Immature natural killer cell (primary cell): ENCODE measurements at places on chromosomes 5 and 9. TPM values are rescaled to one million over a fixed set of nuclear protein-coding genes. Genes with fewer than 3 reads are reported as not detected.

The CD74 gene
- 982 TPM for polyA plus RNA-seq

The HNRNPA0 gene
- polyA plus RNA-seq: 27.1 TPM

The LCN6 gene
- not detected for polyA plus RNA-seq

The TPPP gene
- 0.19 TPM for polyA plus RNA-seq

The TRIM36 gene
- polyA plus RNA-seq: 0.73 TPM

The PAPPA gene
- not detected for polyA plus RNA-seq

The PPP3R2 gene
- not detected for polyA plus RNA-seq

The MLANA gene
- polyA plus RNA-seq: not detected

The HMCN2 gene
- polyA plus RNA-seq: not detected

The SLC36A3 gene
- polyA plus RNA-seq: not detected

The PCA3 gene
- polyA plus RNA-seq: not detected

- DNase-seq: no peak
Observed at GRCh38 chr5:140356853-140357725, 2.9 kb upstream of the SLC4A9 start.

GRCh38 chr5:72194846-72195245 lies 87.6 kb downstream of the MAP1B start:
- DNase-seq: peak; percentile 55

GRCh38 chr5:35198686-35199085 lies 31.6 kb downstream of the PRLR start:
- no peak for DNase-seq

- DNase-seq: no peak
Observed at GRCh38 chr5:1197876-1198666, 3.3 kb upstream of the SLC6A19 start.

DNA sequence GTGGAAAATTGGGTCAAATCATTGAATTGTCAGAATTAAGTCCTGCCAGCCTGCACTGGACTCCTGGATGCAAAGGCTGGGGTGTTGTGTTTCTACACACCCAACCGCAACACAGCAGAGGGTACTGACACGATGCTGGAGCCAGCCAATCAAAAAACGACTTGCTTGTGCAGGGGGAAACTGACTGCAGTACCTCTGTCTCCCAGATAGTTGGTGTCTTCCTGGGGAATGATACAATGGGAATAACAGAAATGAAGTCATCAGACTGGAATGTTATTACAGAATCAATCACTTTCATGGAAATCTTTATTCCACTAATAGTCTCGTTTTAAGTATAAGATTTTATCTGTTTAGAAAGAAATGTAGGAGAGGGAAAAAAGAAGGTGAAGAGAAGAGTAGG lies 330.3 kb downstream of the MLLT3 start:
- no peak for DNase-seq

GRCh38 chr5:111511831-111512374 lies 432 bp downstream of the STARD4 start:
- no peak for DNase-seq

DNA sequence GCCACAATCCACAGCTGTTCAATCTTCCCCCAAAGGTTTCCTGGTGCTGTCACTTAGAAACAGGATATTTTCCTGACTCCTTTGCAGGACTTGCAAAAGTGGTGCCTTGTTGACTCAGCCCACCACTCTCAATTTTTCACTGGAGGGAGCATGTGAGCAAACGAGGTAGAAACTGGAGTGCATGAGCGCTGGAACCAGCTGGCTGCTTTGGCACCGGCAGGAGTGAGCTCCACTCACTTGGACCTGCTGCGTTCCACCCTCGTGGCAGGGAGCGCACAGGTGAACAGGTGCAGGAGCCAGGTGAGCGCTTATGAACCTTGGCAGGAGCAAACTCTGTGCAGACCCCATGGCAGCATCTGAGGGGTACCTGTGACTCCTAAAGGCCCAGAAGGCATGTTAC lies 364.1 kb upstream of the RORB start:
- DNase-seq: no peak

- no peak for DNase-seq
Observed at GRCh38 chr9:72680593-72681282, 159.3 kb downstream of the TMC1 start.

- no peak for DNase-seq
Observed at GRCh38 chr9:113186137-113186755, 34.8 kb downstream of the FKBP15 start.

GRCh38 chr9:81851340-81851739 lies 76.9 kb upstream of the SPATA31D4 start:
- no peak for DNase-seq

- no peak for DNase-seq
Observed at GRCh38 chr9:136345281-136346156, 18.0 kb downstream of the DNLZ start.

DNA sequence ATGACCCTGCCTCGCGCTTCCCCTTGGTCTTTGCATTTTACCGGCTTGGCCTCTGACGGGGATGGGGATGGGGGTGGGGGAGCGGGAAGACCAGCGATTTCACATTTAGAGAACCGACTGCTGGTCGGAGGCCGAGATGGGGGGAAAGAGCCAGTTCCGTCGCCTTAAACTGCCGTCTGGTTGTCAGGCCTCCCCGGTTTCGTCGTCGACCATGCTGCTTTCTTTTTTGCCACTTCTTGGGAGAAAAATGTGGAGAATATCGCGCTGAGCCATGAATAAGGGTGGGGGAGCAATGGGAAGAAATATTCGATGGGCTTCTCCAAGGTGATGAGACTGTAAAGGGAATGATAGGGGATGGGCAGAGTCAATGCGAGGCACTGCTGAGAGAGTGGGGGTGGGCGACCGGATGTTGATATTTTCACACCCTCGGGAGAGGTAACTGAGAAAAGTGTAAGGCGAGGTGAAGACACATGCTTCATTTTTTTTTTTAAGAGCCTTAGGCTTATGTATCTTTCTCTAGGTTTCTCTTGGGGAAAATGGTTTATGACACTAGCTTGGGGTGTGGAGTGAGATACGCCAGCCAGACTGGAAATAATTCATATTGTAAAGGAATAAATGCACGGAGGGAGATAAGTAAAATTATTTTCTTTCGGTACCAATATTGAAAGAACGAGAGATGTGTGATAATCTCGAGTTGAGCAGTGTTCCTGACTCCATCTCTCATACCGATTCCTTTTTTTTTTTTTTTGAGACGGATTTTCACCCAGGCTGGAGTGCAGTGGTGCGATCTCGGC lies 1.1 kb downstream of the KIF2A start:
- peak; percentile 74 for DNase-seq

DNA sequence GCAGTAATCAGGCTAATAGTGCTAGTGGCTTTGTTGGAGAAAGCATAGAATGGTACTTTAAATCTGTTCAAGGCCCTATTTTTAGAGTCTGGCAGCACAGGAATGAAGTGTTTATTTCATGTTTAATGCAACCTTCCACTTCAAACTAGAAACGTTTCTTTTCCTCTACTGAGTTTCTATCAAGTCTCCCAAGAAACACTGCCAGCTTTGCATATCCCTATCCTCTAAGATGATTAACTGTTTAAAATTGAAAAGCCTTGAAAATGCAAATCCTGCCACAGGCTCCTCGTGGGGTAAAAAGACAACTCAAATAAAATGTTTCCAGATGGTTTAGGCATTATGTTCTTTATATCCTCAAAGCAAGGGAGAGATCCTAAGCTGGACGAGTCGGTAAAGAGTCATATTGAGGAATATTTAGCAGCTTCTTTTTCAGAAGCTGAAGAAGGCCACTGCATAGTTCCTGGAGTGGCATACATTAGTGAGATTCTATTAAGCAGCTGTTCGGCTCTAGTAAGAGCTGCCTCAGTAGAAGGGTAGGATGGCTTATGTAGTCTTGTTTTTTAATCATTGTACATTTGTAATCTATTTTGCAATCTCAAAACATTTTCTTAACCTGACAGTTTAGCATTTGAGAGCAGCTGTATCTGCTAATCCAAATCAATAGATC lies 251.2 kb downstream of the CHSY3 start:
- DNase-seq: no peak

DNA sequence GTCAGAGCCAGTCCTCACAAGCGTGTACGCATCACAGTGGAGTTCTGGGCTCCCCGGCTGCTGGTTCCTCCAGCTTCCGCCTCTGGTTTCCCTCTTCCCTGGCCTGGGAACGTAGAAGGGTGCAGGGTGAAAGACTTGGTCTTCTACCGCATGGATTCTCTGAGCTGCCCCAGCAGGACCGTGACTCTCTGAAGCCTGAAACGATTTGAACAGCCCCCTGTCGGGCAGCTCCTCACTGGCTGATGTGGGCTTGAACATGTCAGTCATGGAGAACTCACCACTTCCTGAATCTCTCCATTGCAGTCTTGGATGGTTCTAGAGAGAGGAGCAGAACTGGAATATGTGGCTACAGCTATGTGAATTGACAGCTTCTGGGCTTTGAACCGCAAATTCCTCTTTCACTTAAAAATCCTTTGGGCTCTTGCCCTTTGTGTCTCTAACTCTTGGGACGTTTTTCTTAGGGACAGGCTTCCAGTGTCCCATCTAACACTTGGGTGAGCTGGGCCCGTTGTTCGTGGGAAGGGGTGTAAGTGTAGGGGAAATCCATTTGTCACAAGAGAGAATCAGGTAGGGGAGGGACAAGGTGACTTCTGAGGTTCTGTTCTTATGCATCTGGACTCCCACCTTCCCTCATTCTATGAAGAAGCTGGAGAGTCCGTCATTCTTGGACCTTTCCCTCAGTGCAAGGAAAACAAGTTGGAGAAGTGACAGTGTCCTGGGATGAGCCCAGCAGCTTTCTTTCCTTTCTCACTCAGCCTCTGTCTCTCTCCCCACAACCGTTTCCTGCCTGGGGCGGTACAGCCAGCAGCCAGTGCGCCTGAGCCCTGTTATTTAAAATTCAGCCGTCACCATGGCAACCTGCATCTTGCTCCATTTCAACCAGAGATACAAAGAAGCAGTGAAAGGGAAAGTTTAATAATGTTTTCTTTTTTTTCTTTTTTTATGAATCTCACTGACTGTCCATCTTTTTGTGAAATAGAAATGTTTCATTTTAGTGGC lies 84.7 kb downstream of the PTTG1 start:
- peak; percentile 73 for DNase-seq

DNA sequence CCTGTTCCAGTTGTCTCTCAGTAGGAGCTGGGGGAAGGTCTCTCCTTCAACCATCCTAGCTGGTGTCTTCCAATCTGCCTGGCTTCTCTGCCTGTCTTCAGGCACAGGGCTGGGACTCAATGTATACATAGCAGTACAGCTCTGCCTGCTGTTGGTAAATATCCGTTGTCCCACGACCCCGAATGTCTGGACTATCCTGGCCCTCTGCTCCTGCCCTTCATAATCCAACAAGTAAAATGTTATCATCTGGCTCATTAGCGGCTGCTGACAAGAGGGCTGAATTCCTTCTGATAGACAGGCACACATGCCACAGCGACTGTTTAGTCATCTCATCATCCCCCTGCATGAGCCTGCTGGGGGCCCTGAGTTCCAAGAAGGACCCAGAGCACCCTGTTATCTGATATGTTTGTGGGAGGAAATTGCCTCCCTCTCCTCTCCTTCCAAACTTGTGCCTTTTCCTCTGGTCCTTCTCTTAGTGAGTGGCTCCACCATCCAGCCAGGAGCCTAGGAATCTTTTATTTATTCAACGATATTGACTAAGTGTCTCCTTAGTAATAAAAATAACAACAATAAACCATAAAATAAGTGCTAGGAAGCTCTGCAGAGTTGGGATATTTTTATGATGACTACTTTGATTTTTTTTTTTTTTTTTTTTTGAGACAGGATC lies 29.5 kb upstream of the TGFBR1 start:
- no peak for DNase-seq

DNA sequence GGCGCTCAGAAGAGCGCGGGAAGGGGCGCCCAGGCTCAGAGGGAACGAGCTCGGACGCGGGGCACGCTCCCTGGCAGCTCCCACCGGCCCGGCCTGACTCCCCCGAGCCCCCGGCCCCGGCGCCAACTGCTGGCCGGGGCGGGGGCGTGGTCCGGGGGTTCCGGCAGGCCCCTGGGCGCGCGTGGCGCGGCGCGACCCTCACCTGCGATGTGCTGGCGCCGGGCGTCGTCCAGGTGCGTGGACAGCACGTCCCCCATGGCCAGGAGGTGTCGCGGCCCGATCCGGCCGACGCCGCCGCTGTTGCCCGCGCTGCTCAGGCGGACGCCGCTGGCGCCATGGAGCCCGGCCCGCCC lies 43.5 kb upstream of the STXBP1 start:
- DNase-seq: no peak

- no peak for DNase-seq
Observed at GRCh38 chr9:113857875-113858274, 18.2 kb upstream of the ZNF618 start.

- DNase-seq: no peak
Observed at GRCh38 chr9:123789554-123790292, 140.2 kb downstream of the DENND1A start.

- DNase-seq: no peak
Observed at GRCh38 chr9:120735415-120736126, 21.3 kb upstream of the MEGF9 start.

DNA sequence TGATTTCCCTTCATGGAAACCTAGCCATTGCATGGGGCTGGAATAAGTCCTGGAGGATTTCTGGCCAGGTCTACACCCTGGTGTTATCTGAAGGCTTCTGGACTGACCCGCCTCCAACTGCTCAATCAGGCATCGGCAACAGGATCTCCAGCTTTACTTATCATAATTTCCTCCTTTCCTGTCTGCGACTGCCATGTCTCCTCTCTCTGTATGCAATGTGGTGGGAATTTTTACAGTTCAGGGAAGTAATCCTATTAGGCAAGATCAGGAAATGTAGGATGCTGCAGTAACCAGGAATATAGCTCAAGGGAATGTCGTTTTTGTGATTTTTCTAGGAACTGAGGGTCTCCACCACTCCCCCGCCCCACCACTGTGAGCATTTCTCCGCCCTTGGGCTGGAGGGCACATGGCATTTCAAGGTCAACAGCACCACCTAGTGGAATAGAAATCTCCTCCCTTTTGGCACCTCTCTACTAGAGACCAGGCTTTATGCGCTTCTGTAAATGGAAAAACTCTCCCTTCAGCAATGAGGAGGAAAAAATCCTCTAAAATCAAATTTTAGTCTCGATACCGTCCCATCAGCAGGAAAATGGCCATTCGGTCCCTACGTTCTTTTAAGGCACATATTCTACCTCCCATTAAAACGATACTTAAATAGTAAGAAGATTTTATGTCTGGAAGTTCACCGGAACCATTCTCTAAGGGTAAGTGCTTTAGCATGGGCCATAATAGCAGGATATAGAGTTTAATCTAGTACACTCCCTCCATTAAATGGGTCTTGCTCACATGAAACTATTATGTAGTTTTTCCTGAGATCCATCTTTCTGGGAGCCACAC lies 93.0 kb downstream of the YTHDC2 start:
- DNase-seq: peak; percentile 39
